Stimulated activated CD4-positive, alpha-beta T cell treated with anti-CD3 and anti-CD28 coated beads, TNF-alpha, amount 100 ng/mL, for 1 hour (primary cell): ENCODE measurements at places on chromosomes 7 and 10.

DNA sequence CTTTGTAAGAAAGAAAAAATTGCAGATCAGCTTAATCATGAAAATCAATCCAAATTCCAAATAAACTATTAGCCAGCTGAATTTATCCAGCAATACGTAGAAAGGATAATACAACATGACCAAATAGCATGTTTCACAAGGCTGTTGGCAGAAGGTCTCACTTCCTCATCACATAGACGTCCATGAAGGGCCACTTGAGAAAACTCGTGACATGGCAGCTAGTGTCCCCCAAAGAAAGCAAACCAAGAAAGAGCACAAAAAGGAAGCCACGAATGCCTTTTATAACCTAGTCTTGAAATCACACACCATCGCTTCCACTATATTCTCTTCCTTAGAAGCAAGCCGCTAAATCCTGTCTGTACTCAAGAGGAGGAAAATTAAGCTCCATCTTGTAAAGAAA is 105.6 kb upstream of the NRBF2 start:
- no peak for DNase-seq

DNA sequence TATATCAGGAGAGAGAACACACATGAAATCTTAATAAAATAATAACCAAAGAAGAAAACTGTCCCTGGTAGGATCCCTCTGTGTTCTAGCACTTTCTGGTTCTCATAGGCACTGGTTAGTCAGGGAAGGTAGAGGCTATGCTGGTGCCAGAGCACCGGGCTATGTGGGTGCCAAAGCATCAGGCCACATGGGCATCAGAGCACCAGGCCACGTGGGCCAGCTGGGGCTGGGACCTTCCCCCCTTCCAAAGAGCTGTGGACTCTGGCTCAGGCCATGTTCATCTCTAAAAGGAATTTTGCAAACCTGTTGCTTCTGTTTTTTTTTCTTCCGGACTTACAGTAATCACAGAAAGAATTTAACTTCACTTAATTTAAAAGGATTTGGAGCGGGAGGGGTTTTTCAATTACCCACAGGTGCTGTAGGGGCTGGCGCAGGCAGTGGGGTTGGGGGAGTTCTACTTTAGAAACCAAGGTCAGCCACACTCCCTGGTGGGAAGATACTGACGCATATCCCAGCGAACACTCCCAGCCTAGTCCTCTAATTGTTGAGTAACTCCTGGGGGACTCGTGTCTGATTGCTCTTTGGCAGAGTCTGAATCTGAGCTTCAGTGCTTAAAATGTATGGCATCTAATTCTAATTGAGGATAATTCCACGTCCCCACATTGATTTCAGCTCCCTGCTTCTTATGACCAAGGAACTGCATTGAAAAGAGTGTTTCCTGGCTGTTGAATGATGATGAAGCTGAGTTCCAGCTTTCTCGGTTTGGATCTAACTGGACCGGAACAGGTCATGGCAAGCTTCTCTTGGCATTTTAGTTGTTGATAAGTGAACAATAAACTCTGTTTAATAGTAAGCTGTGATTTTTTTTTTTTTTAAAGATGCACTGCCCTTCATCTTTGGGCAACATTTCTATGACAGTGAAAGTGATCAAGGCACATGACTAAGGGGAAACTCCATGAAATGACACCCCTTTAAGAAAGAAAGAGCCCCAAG is 110.7 kb upstream of the FZD8 start:
- DNase-seq: no peak

DNA sequence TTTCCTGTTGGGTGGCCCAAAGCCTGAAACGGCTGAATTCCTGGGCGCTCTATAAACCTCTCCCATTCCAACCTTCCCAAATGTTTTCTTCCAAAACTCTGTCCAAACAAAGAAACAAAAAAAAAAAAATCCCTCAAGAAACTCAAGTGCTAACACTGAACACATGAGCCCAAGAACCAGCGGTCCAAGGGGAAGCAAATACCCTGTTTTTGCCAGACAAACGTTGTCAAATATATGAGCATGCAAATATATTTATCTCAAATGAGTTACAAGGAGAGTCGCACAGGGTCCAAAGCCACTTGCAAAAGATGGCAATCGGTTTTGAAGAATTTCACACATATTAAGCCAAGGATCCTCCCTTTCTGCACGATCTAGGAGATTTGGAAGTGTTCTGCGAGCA is 23.3 kb upstream of the EMX2 start:
- no peak for DNase-seq

DNA sequence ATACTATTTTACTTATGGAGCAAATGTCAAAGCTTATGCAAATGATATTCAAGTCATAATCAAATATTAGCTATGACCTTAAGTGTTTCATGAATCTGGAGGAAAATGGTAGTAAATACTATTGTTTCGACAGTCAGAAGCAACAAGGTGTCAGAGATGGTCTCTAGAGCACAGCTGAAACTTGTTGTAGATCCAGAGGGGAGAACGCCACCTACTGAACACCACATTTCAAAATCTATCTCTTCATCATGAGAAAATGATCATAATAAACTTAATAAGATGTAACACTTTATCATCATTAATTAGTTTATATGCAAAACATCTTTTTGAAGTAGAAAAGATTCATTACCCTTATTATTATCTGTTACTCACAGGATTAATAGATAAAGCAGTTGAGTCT is 418.7 kb downstream of the GATA3 start:
- no peak for DNase-seq

GRCh38 chr10:73871295-73872189 is 2.8 kb downstream of the CAMK2G start:
- no peak for DNase-seq

GRCh38 chr10:24505759-24506158 is 217.9 kb downstream of the ARHGAP21 start:
- DNase-seq: no peak

- no peak for DNase-seq
Measured at GRCh38 chr10:75407713-75408508, 6.3 kb upstream of the ZNF503 start.
